Suppressor macrophage treated with lipopolysaccharide for 4 hours (primary cell): ENCODE measurements at places on chromosomes 12 and 14.

DNA sequence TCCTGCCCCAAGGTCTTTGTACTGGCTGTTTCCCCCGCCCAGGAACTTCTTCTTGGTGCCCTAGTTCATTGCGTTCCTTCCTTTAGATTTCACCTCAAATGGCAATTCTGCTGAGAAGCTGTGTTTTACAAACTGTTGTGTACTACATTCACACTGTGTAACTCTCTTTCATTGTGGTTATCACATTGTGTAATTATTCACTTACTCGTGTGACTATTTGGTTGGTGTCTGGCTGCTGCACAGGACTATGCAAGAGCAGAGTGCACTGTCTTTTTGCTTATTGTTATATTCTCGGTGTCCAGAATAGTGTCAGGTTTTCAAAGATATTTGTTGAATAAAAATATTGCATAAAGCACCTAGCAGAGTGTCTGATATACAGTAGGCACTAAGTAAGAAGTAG lies 177.2 kb upstream of the PRICKLE1 start:
- no peak for DNase-seq

DNA sequence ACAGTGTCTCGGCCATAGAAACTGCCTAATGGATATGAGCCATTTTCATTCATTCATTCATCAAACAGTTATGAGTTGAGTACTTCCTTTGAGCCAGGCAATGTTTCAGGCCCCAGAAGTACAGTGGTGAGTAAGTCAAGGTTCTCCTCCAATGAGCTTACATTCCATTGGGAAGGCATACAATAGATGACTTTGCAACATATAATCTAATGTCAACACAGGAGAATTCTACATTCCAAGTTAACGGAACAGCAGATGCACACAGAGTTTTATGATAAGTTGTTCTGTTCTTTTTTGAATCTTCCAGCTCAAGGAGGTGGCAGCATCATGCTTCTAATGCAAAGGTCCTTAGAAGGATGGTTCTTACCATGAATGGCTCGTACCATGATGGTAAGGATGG lies 3.2 kb upstream of the RFC5 start:
- no peak for DNase-seq

GRCh38 chr14:38837343-38838048 lies 265.5 kb downstream of the SEC23A start:
- no peak for DNase-seq

GRCh38 chr14:29077916-29078315 lies 311.3 kb downstream of the FOXG1 start:
- no peak for DNase-seq

GRCh38 chr12:56723889-56724700 lies 1.0 kb downstream of the NACA start:
- DNase-seq, result peak; percentile 72

- DNase-seq, result peak; percentile 81
These were observed 112.8 kb downstream of the CHST11 start for GRCh38 chr12:104569346-104570173.

DNA sequence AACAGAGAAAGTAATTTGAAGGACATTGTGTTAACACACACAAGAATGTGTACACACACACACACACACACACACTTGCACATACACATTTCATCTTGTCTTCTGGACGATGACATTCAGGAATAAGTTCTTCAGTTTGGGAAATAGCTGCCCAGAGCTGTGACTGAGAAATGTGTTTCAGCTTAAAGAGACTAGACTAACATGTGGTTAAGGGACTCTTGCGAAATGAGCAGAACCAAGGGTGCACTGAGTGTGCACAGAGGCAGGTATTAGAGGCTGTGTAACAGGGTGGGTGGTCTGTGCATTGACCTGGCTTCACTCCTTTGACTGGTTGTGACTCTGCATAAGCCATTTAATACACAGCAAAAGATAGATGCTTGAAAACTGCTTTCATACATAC lies 29.4 kb upstream of the KCNA5 start:
- no peak for DNase-seq

- no peak for DNase-seq
These were observed 18.9 kb upstream of the GPR132 start for GRCh38 chr14:105083926-105084685.

GRCh38 chr14:23751616-23752015 lies 115.5 kb downstream of the DHRS2 start:
- no peak for DNase-seq

DNA sequence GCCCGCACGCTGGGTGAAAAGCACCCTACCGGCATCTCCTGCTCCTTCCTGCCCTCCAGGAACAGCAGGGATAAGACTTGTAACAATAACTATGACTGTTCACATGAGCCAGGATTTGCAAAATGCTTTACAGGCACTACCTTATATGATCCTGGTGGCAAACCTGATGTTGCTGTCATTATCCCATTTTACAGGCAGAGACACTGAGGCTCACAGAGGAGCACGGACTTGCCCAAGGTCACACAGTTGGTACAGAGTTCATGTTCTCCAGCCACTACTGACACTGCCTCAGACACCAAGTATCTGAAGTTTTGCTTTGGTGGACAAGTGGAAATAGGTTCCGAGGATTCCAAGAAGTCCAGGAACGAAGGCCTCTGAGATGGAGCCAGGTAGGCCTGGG lies 22.6 kb downstream of the GLTP start:
- no peak for DNase-seq

GRCh38 chr12:66467932-66468331 lies 165.6 kb downstream of the HELB start:
- no peak for DNase-seq

GRCh38 chr12:65728455-65728847 lies 95.8 kb upstream of the HMGA2 start:
- DNase-seq, result no peak

DNA sequence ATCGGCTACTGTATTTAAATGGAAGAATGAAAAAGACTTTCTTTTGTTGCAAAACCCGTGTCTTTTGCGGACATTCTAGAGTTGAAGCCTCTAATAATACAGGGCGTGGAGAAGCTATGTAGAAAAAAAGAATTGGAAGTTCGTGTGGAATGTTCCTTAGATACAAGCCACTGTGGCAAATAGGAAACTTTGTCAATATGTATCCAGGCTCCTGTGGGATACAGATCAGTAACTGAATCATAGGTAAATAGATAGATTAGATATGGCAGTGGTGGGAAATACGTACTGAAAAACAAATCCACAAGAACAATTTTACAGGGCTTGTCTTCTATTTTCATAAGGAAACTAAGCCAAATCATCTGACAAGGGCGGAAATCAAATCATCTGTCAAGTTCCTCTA lies 245.4 kb downstream of the EGLN3 start:
- DNase-seq, result no peak

DNA sequence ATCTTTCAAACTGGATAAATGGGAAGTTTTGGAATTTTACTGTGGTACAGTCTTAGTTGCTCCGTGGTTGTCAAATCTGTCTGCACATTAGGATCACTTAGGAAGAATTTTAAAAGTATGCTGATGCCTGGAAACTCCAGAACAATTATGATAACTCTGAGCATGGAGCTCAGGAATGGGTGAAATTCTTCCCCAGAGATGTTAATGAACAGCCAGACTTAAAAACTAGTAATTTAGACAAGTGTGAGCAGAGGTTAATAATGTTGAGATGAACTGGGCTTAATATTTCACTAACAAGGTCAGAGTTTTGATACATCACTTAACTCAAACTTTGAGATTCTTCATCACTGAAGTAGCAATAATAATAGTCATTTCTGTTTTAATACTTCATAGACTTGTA lies 94.5 kb downstream of the NTS start:
- no peak for DNase-seq

GRCh38 chr14:44910821-44911220 lies 50.9 kb downstream of the KLHL28 start:
- DNase-seq, result no peak

- no peak for DNase-seq
These were observed 141.6 kb downstream of the KICS2 start for GRCh38 chr12:64080319-64081007.

DNA sequence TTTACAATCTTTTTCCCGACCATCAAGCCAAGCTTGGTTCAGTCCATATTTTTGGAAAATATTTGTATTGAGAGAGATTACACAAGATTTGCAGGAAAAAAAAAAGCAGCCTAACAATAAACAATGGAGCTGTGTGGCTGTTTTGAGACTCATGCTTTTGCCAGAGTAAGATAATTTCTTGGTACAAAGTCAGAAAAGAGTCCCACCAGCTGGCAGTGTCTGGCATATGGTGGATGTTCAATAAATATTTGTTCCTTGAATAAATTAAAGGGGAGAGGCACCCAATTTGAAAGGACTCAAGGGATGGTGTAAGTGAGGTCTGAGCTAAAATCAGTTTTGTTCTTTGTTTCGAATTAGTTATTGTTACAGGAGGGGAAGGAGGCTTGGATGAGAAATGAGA lies 78.1 kb upstream of the RPH3A start:
- DNase-seq, result no peak

DNA sequence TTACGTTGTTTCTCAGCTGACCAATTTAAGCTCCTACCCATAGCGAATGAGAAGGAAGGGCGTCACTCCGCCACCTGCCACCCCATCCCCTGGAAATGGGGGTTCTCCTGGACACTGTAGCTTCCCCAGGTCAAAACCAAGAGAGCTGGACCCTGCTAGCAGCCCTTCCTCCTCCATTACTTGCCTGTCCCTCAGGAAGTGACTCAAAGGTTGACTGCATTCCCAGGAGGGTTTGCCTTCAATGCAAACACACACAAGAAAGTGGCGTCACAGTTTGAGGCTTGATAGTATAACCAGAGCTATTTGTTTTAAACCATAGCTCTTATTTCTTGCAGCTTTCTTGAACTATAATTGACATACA lies 79.1 kb downstream of the KCNK13 start:
- DNase-seq, result peak; percentile 8

GRCh38 chr12:68477906-68478305 lies 132.8 kb upstream of the RAP1B start:
- no peak for DNase-seq
